ENCODE measurements at places on chromosomes 1 and 21. TPM values are rescaled to one million over a fixed set of nuclear protein-coding genes. Genes with fewer than 3 reads are reported as not detected.

The THEM5 gene
- not detected for total RNA-seq

The ATP13A2 gene
- total RNA-seq = 152 TPM

The CCDC185 gene
- total RNA-seq = not detected

The TEX38 gene
- not detected for total RNA-seq

The TEDDM1 gene
- not detected for total RNA-seq

The PADI1 gene
- total RNA-seq = under 0.01 TPM

The HSPG2 gene
- 889 TPM for total RNA-seq

Measured in bladder microvascular endothelial cell (primary cell).